Lung (tissue), 17 donors: ENCODE measurements at places on chromosomes 11 and 22. TPM values are rescaled to one million over a fixed set of nuclear protein-coding genes. Genes with fewer than 3 reads are reported as not detected.

- H3K27ac ChIP-seq = no peak overlapping the region
- no peak for DNase-seq
- H3K36me3 ChIP-seq = no peaks in the 10 kb centered on the region
Measured at GRCh38 chr11:266676-267439, 11.3 kb upstream of the NLRP6 start.

DNA sequence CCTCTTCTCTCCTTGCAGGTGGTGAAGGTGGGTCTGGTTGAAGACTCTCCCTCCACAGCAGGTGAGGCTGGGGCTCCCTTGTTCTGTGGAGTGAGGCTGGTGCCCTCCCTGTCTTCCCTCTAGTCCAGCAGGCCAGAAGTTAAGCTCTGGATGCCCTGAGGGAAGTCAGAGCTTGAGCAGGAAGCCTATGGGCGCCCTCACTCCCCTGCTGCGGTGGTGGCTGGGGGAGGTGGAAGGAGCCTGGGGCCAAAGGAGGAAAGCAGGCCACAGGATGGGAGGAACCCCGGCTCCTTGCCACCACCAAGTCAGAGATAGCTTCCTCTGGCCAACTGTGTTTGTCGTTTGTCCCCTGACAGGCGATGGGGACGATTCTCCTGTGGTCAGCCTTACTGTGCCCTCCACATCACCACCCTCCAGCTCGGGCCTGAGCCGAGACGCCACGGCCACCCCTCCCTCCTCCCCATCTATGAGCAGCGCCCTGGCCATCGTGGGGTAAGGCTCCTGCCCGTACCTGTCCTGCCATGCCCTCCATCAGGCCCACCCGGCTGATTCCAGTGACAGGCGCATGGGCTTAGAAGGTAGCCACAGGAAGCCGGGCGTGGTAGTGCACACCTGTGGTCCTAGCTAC, 29.5 kb upstream of the RAB1B start:
- no peaks in the 10 kb centered on the region for H3K4me1 ChIP-seq
- H3K27me3 ChIP-seq = no peaks in the 10 kb centered on the region
- no peak overlapping the region for H3K4me3 ChIP-seq
- no peak overlapping the region for H3K27ac ChIP-seq
- H3K36me3 ChIP-seq = peaks cover 7% of the 10 kb centered on the region

GRCh38 chr11:35042913-35043312, 96.1 kb upstream of the CD44 start:
- no peaks in the 10 kb centered on the region for H3K36me3 ChIP-seq
- H3K27me3 ChIP-seq = no peaks in the 10 kb centered on the region
- H3K4me1 ChIP-seq = peaks cover 9% of the 10 kb centered on the region
- no peak overlapping the region for H3K27ac ChIP-seq
- H3K4me3 ChIP-seq = no peak overlapping the region

DNA sequence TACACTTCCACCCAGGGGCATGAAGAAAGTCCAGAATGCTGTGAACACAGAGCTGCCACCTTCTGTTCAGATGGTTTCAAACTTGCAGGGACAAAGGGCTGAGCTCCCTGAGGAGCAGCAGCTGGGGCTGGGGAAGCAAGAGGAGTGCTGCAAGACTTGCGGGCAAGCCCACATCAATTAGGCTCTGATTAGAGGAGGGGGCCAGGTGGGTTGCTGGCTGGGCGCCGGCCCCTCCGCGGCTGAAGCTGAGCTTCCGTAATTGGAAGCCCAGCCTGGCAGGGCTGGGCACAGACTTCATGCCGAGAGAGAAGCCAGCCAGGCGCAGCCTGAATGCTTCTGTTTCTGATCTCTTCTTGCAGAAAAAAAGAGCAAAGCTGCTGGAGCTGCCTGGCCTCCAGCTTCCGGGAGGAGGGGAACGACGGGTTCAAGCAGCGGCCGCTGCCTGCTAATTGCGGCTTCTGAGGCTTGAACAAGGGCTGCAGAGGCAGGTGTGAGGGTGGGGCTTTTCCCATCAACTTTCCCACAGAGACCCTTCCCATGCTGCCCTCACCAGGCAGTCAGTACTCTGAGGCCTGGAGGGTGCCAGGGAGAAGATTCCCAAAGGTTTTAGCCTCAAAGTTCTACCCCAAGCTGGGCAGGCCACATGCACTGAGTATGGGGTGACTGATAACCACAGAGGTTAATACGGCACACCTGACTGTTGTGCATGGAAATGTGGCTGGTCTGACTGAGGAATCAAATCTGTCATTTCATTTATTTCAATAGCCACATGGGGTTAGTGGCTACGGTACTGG, 91.1 kb upstream of the LMO1 start:
- no peaks in the 10 kb centered on the region for H3K27me3 ChIP-seq
- DNase-seq = peak; percentile 75
- H3K4me1 ChIP-seq = no peaks in the 10 kb centered on the region

DNA sequence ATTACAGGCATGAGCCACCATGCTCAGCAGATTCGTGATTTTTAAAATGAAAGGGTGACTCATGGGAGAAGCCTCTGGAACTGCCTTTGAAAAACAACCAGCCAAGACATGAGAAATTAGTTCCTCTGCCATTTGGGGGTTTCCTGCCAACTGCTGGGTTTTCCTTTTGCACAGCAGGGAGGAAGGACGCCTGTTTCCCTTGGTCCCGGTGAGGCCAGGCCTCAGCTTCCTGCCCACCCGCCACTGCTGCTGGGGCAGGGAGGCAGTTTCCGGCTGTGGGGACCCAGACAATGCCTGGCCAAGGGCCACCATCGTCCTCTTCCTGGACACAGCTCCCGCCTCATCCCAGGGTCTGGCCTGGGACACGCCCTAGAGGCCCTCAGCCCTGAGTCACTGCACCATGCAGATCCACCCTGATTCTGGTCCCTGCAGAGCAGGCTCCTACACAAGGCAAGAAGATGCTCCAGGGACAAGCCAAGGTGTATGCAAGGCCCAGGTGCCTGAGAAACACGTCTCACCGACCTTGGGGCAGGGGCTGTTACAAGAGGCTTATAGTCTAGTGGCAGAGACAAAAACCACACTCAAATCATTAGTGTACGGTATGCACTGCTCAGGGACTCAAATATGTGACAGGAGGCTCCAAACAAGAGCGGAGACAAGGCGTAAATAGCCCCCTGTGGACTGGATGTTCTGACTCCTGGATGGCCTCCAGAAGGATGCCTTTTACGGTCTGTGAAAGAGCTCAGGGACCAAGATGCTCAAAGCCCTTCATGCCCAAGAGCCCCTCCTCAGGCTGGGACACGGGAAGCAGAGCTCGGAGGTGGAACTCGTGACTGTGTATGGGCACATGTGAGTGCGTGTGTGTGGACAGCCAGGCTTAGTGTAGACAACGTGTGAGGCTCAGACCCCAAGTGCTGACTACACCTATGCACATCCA, 10.0 kb downstream of the PPM1F start:
- H3K4me1 ChIP-seq = peaks cover 3% of the 10 kb centered on the region
- DNase-seq = peak; percentile 77
- H3K36me3 ChIP-seq = no peaks in the 10 kb centered on the region
- peak overlapping the region; percentile 51 for H3K27ac ChIP-seq
- H3K27me3 ChIP-seq = no peaks in the 10 kb centered on the region

GRCh38 chr11:43580735-43581369, 99.7 kb upstream of the HSD17B12 start:
- no peak overlapping the region for H3K4me3 ChIP-seq
- peaks cover 83% of the 10 kb centered on the region for H3K27me3 ChIP-seq
- H3K36me3 ChIP-seq = no peaks in the 10 kb centered on the region
- H3K4me1 ChIP-seq = peaks cover 10% of the 10 kb centered on the region

OR4D5 gene
- not detected for total RNA-seq

ANKK1 gene
- total RNA-seq = 1.1 TPM
